ENCODE measurements at places on chromosomes 4 and X.

- DNase-seq = no peak
These were observed 12.7 kb downstream of the ART3 start for GRCh38 chr4:76087007-76087769.

DNA sequence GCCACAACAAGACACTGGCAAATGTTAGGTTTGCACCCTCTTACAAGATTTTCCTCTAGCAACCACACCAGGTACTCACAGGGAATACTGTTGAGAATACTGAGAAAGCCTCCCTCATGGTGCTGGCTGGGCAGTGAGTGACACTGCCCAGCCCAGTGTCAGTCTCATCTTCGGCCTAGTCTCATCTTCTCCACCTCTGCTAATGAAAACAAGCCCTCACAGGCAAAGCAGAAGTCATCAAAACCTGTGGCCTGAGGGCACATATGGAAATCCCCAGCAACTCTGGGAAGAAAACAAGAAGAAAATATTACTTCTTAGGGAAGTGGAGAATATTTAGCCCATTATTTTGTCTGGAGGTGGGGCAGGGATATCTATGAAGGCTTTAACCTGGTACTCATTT lies 7.9 kb upstream of the ADAM29 start:
- DNase-seq = no peak

- DNase-seq = no peak
These were observed 22.4 kb downstream of the GAB1 start for GRCh38 chr4:143358923-143359643.

DNA sequence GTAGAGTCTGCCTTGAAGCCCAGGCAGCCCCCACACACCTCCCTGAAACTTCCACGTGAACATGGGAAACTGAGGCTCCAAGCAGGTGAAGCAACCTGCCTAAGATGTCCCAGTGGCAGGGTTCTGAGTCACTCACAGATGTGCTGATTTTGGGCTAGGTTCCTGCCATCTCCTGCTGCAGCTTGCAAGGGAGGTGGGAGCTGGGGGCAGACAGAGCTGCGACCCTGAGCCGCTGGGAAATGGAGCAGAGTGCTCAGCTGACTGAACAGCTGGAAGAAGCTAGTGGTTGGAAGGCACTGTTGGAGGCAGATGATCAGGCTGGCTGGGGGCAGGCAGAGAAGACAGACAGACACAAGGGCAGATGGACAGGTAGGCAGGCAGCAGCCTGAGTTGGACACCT lies 3.6 kb upstream of the FATE1 start:
- no peak for DNase-seq

- no peak for DNase-seq
These were observed 377.8 kb downstream of the KCTD8 start for GRCh38 chr4:44070843-44071242.

- no peak for DNase-seq
These were observed 939.8 kb downstream of the GLUD2 start for GRCh38 chrX:121987163-121987562.

DNA sequence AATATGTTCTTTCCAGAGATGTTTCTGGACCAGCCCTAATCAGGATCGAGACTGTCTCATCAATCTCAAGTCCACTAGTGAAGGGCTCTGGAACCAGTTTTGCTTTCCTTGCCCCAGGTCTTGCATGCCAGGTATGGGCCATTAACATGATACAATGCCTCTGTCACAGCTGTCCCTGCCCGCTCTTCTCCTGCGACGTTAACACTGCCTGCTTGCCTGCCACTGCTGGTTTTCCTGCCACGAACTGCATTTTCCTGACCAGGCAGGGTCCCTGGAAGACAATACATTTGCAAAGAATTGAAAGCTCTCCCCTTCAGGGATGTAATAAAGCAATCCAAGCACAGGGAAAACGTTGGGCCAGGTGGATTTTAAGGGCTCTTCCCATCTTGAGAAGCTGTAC lies 200.3 kb downstream of the MID1 start:
- DNase-seq = no peak

DNA sequence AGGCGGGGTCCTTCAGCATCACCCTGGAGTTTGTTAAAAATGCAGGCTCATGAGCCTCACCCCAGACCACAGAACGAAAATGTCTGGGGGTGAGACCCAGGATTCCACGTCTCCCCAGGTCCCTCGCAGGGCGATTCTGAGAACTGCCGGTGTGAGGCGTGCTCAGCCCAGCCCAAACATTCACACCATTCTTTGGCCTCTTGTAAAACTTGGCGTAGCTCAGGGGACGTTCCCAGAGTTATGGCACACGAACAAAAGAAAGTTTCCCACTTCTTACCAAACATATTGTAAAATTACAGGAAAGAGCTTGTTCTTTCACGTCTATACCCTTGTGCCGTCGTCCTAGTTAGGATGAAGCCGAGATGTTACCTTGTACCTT lies 12.9 kb downstream of the CD99 start:
- no peak for DNase-seq

DNA sequence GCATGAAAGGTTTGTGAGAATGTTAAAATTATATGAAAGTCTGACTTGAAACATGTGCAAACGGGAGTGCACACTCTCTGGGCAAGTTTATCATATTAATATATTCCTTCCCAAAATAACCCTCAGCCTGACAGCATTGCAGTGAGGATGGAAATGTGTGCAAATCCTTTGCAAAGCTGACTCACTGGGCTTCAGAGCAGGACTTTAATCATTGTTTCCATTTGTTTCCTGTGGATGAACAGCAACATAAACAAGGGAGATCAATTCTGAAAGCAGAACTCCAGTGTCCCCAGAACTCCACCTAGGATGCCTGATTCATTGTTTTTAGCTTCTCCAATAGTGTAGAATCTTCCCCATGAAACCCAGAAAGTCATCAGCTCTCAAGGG lies 32.9 kb downstream of the SLC2A9 start:
- no peak for DNase-seq

- DNase-seq = no peak
These were observed 55.6 kb downstream of the SPATA18 start for GRCh38 chr4:52106660-52107059.

GRCh38 chr4:95304898-95305297 lies 243.9 kb downstream of the UNC5C start:
- DNase-seq = no peak

DNA sequence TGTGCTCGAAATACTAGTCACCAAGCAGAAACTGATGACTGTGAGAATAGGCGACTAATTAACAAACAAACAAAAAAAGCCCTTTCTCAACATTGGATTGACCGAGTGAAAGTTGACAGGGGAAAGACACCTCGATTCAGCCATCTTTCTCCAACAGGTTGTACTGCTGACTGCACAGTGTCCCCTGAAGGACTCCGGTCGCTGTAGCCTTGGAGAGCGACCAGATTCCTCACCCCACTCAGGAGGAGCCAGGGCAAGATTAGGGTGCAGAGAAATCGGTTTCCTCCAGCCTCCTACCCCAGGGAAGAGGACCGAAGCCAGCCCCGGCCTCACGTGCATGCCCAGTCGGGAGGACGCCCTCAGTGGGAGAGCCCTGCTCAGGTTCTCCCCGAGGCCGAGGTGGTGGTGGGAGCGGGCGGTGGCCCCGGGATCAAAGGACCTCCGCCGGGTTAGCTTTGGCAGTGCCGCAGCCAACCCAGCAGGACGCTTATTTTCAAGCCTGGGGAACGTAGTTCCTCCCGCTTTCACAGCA lies 1.1 kb upstream of the RAP1GDS1 start:
- no peak for DNase-seq

DNA sequence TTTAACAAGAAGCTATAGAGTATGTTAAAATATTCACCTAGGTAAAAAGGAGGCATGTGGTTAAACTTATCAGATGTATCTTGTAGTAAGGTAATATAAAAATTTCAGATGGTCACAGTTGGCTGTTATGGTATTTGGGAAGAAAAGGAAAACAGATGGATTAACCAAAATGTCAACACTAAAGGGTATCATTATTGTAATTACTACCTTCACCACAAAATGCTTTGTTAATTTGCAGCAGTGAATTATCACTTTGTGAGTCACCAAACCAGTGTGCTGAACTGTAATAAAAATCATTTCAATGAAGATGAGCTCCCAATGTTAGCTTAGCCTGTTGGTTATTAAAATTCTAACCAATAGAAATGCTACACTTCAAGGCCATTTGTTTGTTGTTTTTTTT lies 233.9 kb downstream of the RPA4 start:
- DNase-seq = no peak

DNA sequence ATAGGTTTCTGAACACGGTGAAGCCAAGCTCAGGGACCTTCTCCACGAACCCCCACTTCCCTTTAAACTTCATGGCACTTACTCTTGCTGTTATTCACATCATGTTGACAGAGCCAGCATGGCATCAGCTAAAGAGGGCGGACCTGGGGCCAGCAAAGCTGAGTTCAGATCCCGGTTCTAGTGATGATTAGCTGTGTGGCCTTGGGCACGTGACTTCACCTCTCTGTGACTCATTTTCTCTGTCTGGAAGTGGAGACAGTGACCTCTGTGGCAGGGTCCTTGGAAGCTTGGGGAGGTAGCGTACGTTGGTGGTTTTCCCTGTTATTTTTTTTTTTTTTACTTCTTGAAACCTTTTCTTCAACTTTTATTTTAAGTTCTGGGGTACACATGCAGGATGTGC lies 13.4 kb downstream of the EVC start:
- DNase-seq = no peak

- DNase-seq = no peak
These were observed 12.7 kb upstream of the CD38 start for GRCh38 chr4:15765391-15765790.

DNA sequence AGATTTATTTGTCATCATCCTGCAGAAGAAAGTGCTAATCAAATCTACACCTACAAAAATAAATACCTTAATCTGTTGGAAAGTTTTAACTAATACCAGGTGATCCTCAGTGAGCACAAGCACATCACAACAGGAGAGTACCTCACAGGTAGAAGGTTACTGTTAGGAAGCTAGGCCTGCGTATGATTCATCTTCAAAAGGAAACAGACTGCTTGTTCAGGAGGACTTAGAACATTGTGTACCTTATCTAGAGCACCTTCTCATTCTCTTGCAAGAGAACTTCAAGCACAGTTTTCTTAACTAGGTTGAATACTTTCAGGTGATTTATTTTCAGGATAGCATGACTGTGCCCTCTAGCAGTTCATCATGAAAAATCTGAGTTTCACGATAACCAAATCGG lies 54.2 kb downstream of the MND1 start:
- DNase-seq = no peak

GRCh38 chr4:59339631-59340030 lies 1860.5 kb upstream of the ADGRL3 start:
- DNase-seq = no peak

Data from stimulated activated CD4-positive, alpha-beta T cell treated with anti-CD3 and anti-CD28 coated beads, Interleukin-2, amount 100 ng/mL, for 4 hours (primary cell).